ENCODE measurements at places on chromosomes 5 and 9.

DNA sequence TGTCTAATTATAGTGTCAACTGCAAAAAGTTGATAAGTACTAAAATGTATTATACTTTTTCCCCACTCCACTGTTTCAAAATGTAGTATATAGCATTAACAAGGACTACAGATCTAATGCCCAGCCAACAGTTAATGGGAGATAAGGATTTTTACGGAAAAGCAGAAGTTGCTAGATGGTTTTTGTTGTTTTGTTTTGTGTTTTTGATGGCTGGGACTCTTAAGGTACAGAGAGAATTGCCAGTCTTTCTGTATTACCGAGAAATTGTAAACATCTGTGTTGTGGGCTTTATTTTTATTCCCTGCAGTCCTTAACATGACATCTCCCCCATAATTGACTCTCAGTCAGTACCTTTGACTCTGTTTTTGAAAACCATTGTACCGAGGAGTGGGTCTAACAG lies 44.0 kb downstream of the TRIO start:
- DNase-seq = no peak

- no peak for DNase-seq
These were observed 21.9 kb upstream of the TXN start for GRCh38 chr9:110278080-110278707.

DNA sequence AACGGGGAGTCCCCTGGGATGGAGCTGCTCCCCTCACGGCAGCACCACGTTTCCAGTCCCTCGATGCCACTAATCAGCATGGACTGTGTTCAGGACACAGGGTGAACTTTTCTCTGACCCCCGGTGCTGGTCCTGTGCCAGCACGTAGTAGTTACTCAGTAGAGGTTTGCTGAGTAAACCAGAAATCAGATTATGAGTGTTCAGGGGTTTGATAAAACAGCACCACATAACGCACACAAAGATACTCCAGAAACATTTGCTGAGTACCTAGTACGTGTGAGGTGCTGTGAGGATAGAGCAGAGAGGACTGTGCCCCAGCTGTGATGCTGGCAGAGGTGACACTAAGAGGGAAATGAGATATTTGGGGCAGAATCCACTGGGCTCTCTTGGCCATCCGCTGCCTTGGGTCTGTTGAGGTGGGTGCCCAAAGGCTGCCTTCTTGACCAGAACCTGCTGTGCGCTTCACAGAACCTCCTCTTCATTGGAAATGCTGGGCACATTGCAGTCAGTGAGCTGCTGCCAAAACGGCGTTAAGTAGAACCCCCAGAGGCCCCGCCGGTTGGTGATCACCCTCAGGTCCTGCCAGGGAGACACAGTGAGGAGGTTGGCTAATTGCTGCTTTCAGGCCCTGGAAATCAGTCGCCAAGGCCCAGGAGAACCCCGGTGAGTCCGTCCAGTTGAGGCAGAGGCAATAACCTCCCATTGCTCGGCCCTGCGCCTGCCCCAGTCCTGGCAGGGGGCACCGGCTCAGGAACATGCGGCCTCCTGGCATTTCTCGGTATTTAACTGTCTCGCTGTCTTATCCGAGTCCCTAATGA lies 49.4 kb downstream of the NEURL1B start:
- DNase-seq = no peak

DNA sequence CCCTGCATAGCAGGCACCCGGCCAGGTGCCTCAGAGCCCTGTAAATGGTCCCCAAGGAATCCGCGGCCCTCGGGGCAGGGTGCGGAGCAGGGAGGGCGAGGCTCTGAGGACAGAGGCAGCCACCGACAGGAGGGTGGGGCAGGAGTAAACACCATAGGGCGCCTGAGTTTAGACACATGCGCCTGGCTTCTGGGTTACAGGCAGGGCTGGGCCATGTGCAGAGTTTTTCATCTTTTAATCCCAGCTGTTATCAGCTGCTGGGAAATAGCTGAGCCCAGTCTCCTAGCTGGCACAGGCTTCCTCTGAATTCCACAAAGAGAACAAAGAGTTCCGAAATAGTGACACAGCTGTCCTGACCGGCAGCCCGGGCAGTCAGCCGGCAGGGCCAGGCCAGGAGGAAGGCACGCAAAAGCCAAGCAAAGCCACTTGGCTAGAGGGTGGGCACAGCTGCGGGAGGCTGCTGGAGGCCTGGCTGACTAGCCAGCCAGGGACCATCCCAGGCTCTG lies 98.9 kb upstream of the PHYKPL start:
- peak; percentile 92 for DNase-seq

DNA sequence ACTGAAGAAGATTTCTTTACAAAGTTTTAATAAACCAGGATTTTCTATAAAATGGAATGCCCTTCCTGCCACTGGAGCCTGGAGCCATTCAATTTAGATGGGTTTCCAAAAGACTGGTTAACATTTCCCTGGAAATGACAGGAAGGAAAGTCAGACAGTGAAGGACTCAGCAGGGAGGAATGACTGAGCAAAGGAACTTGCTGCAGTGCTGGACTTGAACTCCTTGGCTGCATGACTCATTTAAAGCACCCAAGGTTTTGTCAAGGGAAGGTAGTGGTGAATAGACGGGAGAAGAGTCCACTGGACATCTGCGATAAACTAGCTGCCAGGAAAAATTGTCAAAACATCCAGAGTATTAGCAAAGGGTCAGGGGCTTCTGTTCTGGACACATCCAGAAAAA lies 163.8 kb upstream of the SLC28A3 start:
- DNase-seq = no peak

DNA sequence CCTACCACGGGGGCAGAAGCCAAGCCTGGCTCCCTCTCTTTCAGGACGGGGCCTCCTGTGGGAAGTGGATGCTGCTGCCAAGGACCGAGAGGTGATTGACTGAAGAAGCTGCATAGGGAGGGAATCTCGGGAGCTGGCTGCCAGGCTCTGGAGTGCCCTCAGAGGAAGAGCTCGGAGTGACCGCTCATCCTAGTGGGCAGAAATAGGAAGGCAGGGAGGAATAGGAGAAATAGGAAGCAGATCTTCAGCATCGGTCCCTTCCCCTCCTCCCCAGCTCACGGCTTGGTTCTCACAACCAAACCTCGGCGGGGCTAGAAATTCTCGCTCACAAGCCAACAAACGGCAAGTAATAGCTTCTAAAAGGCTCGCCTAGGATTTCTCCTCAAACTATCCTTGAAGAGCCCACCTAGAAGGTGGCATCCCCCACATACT lies 159.9 kb upstream of the RAI14 start:
- no peak for DNase-seq

DNA sequence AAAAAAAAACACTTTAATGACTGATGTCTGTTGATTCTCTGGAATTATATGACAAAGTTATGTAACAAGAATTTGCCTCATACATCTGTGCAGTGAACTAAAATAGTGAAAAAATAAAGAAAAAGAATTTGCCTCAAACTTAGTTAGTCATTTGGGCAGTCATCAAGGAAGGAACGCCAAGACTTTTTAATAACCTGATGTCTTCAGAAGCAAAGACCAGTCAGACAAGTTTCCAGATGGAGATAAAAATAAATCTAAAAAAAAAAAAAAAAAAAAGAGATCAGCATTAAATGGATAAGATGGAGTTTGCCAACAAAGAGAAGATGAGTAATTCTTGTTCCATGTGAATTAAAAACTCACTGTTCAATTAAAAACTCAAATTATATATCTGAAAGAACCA lies 52.3 kb upstream of the JMY start:
- DNase-seq = no peak

- DNase-seq = no peak
These were observed 11.8 kb upstream of the SYK start for GRCh38 chr9:90789862-90790261.

DNA sequence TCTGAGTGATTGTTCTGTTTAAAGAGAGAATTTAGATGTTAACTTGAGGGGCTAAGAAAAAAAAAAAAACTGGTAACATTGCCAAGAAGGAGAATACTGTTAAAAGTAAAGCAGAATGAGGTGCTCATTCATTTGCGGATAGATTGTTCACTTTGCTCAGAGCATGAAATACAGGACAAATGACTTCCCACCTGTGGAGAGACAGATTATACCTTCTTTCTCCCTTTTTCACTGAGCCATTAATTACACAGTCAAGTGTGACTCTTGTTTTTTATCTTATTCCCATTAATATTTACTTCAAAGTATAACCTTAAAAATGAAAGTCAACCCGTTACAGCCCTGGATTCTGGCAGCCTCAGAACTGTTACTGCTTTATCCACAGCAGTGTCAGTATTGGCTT lies 264.5 kb downstream of the TAF11L14 start:
- DNase-seq = no peak
